ENCODE measurements at places on chromosomes 1 and 21.

DNA sequence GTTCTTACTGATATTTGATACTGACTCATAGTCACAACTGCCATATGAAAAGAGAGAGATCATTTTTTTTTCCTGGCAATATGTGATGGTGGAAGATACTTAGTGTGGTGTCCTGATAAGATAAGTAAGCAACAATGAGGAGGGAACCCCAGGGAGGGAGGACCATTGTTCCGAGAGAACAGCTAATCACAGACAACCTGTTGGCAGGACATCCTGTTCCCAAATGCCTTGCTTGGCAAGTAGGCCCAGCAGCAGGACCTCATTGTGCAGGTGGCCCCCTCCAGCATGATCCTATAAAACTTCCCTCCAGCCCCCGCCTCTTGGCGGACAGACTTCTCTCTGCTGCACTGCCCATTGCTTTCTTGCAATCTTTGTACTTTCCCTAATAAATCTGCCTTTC lies 329.4 kb upstream of the CHRM3 start:
- DNase-seq: no peak

- DNase-seq: no peak
These were observed 5.9 kb downstream of the IGSF8 start for GRCh38 chr1:160092366-160093068.

DNA sequence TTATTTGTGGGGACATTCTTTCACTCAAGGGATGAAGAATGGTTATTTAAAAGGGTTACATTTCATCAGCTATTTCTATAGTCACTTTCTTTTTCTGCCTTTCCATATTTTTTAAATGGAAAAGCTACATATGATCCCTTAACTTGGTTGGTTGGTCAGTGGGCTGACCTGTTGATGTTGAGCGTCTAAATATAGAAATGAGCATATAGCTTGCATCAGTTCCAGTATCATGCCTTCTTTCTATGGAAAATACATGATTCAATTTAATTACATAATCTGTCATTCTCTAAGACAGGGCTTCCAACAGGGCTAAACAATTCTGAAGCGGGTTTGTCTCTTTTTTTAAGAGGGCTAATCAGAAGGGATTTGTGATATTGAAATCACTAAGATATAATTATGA lies 40.6 kb downstream of the TYW3 start:
- DNase-seq: no peak

DNA sequence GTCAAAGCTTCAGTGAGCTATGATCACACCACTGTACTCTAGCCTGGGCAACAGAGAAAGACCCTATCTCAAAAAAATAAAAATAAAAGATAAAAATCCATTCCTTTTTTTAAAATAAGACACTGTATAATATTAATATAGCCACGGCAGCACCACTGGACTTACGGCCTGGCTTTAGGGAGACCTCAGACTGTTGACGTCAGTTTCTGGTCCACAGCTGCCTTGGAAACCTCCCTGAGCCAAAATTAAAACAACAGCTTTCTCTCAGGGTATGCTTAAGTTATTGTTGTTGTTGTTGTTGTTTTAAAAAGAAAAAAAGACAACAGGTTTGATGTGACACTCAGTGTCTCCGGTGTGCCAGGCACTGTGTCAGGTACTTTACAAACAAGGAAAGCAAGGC lies 42.0 kb downstream of the CAPZB start:
- no peak for DNase-seq

DNA sequence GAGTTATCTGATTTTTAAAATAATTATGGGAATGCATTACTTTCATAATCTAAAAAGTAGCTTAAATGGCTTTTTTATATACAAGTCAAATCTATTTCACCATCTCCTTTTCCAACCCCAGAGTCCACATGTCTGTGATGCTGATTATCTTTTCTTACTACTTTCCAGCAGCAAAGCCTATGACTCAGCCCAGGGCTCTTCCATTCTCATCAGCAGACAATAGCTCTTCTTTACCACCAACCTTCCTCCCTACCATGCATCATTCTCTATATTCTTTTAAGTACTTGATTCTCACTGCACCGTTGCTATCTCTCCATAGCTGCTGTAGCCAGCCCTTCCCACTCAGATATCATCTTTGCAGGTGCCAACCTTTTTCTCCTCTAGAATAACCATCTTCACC lies 61.3 kb downstream of the OVGP1 start:
- DNase-seq: no peak

DNA sequence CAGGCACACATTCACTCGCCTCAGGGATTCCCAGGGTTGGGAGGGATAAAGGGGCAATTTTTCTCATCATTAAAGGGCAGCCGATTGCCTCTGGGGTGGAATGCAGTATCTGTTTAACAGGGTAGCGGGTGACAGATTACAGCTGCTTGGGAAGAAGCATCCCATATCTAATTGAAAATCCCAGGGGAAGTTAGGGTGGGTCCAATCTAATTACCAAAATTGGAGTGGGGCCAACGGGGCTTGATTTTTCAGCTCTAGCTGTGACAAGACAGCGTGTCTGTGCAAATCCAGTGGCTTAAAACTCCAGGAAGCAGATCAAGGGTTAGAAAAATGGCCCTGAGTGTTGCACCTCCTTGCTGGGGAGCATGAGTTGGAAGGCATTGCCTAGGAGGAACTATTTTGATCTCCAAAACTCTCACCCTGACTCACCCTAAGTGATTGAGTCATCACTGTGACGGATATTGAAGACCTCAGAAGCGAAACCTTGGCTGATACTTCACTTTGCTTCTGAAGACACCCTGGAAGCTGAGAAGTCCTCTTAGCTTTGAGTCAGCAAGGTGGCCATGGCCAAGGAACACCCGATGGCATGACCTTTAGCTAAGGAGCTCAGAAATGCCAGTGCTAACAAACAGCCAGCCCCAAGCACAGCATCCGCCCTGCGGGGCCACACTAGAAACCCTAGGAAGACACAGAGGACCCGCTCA lies 46.0 kb downstream of the GRHL3 start:
- DNase-seq: no peak

DNA sequence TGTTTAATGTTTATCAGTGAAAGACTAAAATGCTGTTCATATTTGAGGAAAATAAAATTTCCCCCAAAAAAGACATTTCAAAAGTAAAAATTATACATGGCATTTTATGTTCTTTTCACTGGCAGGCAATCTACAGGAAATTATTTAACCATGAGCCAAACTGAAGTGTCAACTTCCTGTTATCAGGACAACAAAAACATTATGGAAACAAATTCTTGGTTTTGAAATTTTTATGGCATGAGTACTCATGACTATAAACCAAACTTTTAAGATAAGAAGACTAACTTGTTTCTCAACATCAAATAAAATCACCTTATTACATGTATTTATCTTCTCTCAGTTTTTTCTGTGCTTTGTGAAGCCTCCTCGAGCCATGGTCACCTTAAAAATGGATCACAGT lies 698.6 kb downstream of the LTN1 start:
- no peak for DNase-seq

- DNase-seq: no peak
These were observed 71.2 kb upstream of the HOOK1 start for GRCh38 chr1:59743324-59744091.

Data from activated CD4-positive, CD25-positive, alpha-beta regulatory T cell treated with anti-CD3 and anti-CD28 coated beads, Interleukin-2, amount 50 U/mL, for 16 hours (primary cell).